ENCODE measurements at places on chromosomes 1 and 21.

GRCh38 chr1:47479664-47480063 is 41.8 kb downstream of the FOXD2 start:
- DNase-seq, result no peak

DNA sequence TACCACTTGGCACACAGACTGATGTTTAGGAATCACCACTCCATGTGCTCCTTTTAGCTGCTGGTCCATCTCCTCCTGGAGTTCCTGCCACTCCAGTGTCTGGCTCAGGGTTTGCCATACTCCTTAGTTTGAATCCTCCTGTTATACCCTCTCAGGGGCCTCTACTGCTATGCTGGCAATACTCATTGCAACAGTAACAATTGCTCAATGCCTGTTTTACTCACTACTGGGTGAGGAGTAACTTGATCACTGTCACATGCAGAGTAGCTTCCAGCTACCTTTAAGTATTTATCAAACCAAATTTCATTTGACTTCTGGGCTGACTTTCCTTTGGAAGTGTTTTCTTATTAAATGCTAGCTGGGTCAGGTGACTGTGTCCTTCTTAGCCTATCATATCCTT is 107.2 kb upstream of the WLS start:
- DNase-seq, result no peak

DNA sequence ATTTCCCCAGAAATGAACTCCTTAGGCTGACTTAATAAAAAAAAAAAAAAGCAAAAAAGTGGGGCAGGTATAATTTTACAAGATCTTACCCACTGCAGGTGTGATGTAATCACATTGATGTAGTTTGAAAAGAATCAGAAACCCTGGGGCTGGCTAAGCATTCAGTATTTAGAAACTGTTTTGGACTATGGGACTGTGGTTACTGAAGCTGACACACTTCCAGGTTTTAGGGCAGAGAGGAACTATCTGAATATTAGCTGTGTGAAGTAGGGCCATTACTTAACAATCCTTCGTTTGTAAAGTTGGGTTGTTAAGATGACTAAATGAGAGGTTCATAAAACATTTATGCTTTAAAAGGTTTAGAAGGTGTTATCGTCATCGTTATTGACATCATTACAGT is 165.3 kb downstream of the FASLG start:
- no peak for DNase-seq

DNA sequence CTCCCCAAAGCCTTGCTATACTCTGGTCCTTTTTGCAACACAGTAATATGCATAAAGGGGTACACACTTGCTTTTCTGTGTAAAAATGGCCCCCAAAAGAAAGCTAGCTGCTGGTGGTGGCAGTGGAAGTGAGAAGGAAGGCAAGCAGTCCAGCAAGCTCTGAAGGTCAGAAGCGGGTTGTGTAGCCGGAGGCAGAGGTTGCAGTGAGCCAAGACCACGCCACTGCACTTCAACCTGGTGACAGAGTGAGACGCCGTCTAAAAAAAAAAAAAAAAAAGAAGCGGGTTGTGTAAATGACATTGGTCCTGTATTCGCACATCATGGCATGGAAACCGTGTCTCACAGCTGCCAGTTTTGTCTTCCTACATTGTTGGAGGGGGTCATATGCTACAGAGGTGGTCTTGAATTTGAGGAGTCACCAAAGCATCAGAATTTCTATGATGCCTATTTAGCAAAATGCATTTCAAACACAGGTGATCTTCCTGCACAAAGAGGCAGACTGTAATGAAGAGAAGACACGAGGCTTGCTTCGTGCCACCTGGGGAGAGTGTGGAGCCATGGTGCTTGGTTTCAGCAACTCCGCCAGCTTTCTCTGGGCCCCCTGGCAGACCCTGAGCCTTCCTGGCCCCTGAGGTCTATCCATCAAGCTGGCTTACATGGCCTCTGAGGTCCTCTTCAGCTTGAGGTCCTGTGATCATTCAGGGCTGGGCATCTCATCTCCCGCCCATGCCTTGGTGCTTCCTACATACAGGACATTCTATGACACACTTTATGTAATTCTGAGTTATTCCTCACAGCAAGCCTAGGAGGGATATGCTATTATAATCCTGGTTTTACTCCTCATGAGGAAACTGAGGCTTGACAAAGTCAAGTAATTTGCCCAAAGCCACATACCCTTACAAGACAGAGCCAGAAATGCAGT is 71.0 kb downstream of the TOMM20 start:
- no peak for DNase-seq

DNA sequence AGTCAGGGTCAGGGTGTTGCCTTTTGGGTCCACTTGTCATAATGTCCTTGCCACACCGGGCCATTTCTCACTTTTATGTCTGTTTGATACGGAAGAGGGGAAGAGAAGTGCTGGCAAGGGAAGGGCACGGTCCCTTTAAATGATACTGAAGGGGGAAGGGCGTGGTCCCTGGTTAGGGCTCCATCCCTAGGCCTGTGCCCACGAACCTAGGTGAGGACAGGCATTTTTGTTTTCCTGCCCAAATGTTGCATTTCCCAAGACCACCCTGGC is 25.2 kb downstream of the B3GALT5 start:
- no peak for DNase-seq

DNA sequence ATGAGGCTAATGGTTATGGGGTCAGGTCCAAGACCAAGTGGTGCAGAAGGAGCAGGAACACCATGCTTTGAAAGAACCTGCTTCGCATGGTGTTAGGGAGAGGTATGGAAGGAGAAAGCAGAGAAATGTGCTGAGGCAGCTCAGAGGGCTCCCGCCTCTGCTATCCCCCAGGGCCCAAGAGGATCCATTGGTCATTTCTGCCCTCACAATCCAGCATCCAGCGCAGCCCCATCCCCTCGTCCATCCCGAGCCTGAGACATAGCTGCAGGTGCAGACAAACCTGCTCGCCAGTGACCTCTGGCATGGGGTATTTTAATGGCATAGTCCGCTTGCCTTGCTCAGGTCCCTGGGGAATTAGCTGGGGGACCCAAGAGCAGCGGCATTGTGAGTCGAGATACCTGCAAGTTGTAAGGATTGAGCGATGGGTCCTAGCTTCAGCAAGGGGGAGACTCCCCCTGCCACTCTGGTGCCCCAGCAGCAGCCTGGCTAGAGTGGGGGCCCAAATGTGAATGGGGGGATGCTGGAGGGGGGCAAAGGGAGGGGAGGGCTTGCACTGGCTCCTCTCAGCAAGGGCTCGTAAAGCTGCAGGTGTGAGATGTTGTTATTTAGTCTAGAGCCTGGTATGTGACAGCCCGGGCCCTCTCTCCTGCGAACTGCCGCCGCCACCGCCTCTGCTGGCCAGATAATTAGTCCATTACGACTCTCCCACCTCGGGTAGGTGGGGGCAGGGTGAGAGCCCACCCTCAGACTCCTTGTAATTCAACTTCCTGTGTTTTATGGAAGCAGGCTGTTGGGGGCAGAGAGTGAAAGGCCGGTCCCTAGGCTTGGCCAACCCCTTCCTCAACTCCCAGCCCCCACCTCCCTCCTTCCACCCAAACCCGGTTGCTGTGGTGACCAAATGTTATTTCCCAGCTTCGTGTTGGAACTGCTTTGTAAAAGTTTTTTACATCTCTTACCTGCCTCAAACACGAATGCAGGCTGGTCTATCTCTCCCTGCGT is 118.8 kb downstream of the RNF220 start:
- peak; percentile 70 for DNase-seq

- no peak for DNase-seq
These were observed 286.7 kb downstream of the HLX start for GRCh38 chr1:221165839-221166500.

- peak; percentile 92 for DNase-seq
These were observed 21.4 kb downstream of the SLC2A7 start for GRCh38 chr1:9004700-9005394.

- no peak for DNase-seq
These were observed 865 bp downstream of the ADPRS start for GRCh38 chr1:36089393-36090121.

GRCh38 chr1:161982507-161982895 is 41.2 kb downstream of the OLFML2B start:
- no peak for DNase-seq

DNA sequence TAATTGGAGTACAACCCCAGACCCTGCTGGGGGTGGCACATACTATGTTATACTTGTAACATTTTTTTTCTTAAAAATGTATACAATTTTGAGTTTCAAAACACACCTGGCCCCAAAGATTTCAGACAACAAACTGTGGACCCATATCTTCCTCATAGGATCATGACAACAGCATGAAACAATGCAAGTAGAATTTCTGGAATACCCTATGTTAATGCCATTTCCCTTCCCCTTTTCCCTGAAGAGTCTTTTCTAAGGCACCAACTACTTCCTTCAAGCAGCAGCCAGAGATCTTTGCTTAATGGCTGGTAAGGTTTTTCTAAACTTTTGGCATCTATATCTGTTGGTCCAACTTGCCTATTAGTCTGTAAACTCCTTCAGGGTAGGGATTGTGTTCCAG is 99.9 kb upstream of the SERBP1 start:
- no peak for DNase-seq

DNA sequence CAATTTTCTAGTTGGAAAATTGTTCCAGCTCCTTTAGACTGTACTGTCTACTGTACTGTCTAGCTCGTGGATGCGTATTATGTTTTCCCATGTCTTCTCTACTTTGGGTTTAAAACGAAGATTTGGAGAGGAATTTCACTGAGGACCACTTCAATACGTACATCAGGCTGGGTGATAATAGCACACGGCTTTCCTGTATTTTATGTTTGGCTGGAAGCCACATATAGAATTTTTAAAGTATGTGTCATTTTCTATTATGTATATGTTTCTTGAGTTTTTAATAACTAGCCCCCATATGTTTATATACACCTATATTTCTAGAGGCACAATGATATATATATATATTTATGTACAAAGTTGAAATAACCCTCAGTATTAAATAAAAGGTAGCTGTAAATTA is 226.4 kb downstream of the GREM2 start:
- DNase-seq, result no peak

- no peak for DNase-seq
These were observed 31.2 kb upstream of the CFAP126 start for GRCh38 chr1:161398900-161399256.

DNA sequence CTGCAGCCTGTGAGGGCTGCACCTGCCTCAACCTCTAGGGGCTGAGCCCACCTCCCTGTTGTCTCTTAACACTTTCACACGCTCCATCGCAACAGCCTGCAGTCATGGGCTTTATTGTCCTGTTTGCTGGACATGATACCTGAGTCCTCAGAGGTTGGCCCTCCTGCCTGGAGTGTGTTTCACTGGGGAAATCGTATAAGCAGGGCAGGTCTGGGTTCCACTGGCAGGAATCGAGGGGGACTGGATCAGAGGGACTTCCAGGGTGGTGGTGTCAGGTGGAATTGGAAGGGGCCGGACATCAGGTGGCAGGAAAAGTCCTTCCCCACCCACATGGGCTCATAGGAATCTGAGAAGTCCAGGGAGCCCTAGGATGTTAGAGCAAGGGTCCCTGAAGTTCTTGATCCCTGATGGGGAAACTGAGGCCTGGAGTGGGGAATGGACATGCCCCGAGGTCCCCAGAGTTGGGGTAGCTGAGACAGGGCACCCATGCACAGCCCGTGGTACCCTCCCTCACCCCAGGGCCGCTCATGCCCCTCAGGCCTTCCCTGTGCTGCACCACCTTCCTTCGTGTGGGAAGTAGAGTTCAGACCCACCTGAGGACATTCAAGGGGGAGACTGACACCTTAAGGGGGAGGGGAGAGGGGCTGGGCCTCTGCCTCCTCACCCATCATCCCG is 66.6 kb downstream of the PIK3CD start:
- no peak for DNase-seq

GRCh38 chr1:212121779-212122178 is 86.2 kb downstream of the DTL start:
- no peak for DNase-seq

GRCh38 chr1:228964178-228965089 is 229.2 kb downstream of the RHOU start:
- peak; percentile 69 for DNase-seq

GRCh38 chr1:33163621-33164519 is 18.0 kb downstream of the TRIM62 start:
- DNase-seq, result peak; percentile 63

DNA sequence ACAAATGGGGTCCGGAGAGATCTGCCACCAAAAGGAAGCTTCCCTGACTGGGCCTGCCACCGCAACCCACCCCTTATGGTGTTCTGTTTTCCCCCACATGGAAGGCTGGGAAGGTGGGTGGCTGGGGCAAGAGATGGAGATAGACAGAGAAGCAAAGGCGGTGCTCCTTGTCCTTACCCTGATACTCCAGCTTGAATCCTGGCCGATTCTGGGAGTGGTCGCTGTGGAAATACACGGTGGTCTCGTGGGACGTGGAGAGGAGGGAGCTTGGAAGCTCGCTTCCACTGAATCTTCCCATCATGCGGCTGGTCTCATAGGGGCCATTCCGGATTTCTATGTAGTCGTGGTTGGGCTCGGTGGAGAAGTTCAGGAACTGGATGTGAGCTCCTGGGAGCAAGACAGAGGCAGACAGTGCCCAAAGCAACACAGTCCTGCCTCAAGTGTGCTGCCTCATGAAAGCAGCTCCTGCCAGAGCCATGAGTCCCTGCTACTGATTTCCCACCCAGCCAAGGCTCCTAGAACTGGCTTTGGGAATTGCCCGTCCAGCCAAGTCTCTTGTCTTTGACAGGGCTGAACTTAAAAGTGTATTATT is 138.5 kb downstream of the ZSCAN20 start:
- DNase-seq, result no peak

DNA sequence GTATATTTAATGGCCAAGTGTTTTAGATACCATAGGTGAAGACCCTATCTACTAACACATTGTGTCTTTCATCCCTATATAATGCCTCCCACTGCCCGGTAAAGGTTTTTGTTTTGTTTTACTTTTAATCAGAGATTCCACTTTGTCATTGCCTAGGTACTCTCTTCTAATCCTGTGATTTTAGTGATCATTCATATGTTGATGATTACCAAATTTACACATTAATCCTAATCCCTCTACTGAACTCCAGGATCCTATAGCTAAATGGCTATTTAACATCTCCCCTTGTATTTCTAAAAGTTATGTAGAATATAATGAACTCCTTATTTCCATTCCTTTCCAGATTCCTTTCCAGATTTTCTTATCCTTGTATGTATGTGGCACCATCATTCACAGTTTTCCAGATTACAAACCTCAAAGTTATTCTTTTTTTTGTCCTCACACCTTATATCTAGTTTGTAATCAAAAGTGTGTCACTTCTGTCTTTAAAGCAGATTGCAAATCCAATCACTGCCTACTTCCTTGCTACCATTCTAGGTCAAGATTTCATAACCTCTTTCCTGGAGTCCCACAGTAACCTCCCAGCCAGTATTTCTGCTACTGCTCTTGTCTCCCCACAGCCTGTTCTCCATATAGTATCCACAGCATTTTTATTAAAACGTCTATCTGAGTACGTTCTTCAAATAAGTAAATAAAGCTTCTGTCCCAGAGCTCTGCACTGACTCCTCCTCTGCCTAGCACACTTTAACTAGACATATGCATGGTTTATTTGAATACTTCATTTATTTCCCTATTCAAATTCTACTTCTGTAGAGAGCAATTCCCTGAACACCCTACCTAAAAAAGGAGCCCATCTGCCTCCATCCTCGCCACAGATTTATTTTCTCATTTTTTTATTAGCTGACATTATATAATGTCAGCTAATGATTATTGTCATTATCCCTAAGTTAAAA is 157.8 kb downstream of the KCNT2 start:
- no peak for DNase-seq

GRCh38 chr1:24841593-24841992 is 88.5 kb downstream of the RUNX3 start:
- DNase-seq, result no peak

- no peak for DNase-seq
These were observed 11.1 kb downstream of the FAAH start for GRCh38 chr1:46405197-46405555.

GRCh38 chr1:111731956-111732355 is 7.2 kb downstream of the INKA2 start:
- DNase-seq, result no peak

All from eye (tissue), 1 donor.